GM23248 (cell line): ENCODE measurements at places on chromosomes 3 and 15.

- peak; percentile 72 for DNase-seq
Observed at GRCh38 chr3:193605876-193606275, 12.9 kb downstream of the OPA1 start.

- no peak for DNase-seq
Observed at GRCh38 chr15:87155771-87156170, 1076.1 kb downstream of the AGBL1 start.

DNA sequence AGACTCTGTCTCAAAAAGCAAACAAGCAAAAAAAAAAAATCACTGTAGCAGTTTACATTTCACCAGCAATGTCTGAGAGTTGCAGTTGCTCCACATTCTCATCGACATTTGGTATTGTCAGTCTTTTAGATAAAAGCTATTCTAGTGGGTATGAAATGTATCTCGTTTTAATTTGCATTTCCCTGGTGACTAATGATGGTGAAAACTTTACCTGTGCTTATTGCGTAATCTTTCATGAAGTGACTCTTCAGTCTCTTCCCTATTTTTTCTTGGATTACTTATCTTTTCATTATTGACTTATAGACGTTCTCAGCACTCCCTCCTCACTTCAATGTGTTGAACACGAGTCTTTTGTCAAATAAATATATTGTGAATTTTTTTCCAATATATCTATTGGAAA lies 37.2 kb upstream of the CLSTN2 start:
- DNase-seq: no peak

- DNase-seq: no peak
Observed at GRCh38 chr15:65175511-65175910, 9.6 kb downstream of the CLPX start.

DNA sequence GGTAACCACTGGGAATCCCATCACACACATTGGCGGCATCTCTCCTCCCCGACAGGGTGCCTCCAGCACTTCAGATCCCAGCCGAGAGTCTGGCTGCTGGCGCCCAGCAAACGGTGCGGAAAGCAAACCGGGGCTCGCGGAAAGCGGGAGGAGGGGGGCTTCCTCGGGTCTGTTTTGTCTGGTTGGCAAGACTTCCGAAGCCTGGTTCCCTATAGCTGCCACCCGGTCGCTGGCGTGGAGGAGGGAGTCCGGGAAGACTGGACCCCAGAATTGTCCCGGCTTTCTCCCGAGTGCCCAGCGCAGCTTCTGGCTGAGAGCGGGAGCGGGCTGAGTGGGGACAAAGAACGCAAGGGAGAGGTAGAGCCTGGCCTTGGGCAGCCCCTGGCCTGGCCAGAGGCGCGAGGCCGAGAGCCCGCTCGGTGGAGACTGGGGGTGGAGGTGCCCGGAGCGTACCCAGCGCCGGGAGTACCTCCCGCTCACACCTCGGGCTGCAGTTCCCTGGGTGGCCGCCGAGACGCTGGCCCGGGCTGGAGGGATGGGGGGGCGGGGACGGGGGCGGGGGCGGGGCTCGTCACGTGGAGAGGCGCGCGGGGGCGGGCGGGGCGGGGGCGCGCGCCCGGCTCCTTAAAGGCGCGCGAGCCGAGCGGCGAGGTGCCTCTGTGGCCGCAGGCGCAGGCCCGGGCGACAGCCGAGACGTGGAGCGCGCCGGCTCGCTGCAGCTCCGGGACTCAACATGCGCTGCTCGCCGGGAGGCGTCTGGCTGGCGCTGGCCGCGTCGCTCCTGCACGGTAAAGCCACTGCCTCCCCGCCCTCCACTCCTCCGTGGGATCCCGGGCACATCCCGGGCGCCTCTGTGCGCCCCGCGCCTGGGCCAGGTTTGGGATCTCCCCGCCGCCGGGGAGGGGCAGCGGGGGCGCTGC lies at the start of gene CHRNA7:
Gene CHRNA7 (plus strand): TSS at position 654 of the 920 bp plus-strand sequence. CDS start 80 bp downstream, at position 734.
- peak; percentile 51 for DNase-seq

GRCh38 chr3:148366743-148367410 lies 330.8 kb upstream of the AGTR1 start:
- DNase-seq: peak; percentile 55

GRCh38 chr15:95499397-95499796 lies 831.1 kb upstream of the NR2F2 start:
- no peak for DNase-seq

DNA sequence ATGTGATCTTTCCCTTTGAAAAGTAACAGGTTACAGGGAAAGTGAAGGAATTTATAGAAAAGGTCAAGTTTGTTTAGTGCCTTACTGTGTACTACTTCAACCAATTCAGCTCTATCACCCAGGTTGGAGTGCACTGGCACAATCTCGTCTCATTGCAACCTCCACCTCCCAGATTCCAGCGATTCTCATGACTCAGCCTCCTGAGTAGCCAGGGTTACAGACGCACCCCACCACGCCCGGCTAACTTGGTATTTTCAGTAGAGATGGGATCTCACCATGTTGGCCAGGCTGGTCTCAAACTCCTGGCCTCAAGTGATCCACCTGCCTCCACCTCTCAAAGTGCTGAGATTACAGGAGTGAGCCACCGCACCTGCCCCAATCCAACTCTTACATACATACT lies 279.7 kb downstream of the ZBTB20 start:
- DNase-seq: no peak

- peak; percentile 60 for DNase-seq
Observed at GRCh38 chr3:59469948-59470723, 420.3 kb upstream of the CFAP20DC start.

GRCh38 chr15:91022075-91022831 lies at the start of gene VPS33B:
TSS of gene VPS33B (minus strand) at chr15:91022594. CDS start at chr15:91022249, 345 bp downstream.
- peak; percentile 88 for DNase-seq

DNA sequence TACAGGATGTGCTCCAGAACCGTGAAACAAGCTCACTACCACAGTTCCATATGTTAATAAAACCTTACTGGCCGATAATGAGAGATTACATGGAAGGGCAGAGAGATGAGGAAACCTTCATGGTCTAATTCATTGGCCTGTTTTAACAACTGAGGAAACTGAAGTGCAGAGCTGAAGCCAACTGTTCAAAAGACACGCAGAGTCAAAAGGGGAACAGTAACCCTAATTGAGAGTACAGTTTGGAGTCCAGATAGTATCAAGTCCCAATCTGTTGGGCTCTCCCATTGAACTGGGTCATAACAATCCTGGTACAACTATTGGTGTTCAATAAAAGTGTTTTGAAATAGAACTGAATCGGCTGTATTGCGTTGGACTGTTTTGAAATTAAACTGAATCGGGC lies 69.6 kb downstream of the SLC12A8 start:
- DNase-seq: no peak

- DNase-seq: no peak
Observed at GRCh38 chr15:98758224-98758623, 109.9 kb downstream of the IGF1R start.

- no peak for DNase-seq
Observed at GRCh38 chr3:177057768-177058167, 139.5 kb downstream of the TBL1XR1 start.

- peak; percentile 47 for DNase-seq
Observed at GRCh38 chr15:45023659-45024225, 747 bp downstream of the SORD start.

GRCh38 chr15:45441036-45441435 lies 62.7 kb upstream of the GATM start:
- DNase-seq: no peak

DNA sequence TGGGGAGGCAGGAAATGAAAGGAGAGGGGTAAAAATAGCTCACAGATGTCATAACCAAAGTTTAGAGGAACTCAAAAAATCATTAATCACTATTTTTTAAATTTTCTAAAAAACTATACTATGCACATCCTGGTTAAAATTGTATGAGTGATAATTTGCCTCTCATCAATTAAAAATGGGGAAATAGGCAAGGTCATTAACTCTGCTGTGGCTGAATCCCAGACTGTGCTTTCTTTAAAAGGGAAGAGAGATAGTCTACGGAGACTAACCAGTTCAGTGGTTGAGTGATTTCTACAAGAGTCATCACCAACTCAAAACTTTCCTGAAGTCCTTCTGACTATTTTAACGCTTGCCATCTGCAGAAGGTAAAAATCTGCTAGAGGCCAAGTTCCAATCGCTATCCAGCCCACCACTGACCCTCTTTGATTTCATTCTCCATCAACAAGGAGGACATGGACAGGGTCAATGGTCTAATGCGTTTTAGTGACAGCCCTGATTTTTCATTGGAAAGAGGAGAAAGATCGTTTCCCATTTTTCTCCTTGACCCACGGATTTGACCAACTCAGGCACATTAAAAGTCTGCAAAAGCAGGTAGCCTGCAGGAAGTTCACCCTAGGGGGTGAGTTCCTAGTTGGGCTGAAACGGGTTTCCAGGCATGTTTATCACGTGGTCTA lies 850 bp downstream of the SUCLG2 start:
- DNase-seq: peak; percentile 51

DNA sequence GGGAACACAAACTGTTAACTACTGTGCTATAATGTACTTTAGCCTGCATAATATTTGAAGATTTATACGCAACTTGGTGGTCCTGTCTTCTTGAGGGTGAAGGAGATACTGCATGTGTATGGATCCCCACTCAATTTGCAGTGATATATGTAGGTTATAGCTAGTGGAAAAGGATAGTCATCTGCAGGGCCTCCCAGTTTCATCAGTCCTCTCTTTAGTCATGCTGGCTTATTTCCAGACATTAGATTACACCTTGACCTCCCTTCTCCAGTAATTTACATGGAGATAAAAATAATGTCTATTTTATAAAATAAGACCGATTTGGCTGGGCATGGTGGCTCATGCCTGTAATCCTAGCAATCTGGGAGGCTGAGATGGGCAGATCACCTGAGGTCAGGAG lies 3.7 kb downstream of the NR1D2 start:
- DNase-seq: peak; percentile 70

DNA sequence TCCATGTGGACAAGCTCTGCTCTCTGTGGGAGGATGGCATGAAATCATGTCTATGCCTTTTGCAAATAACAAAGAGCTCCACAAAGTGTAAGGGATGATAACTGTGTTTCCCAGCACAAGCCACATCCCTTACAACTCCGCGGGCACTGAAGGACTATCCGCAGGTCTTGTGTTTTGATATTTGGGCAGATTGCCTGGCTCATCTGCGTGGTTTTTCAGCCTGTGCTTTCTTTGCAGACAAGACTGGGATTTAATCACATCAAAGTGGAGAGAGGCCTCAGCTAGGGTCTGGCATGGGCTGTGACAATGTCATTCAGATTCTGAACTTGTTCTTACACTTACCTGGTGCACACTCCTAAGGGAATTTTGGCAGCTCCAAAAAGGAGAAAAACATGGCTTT lies 30.2 kb upstream of the CA12 start:
- DNase-seq: no peak

GRCh38 chr15:56982987-56983386 lies 64.5 kb downstream of the TCF12 start:
- no peak for DNase-seq

DNA sequence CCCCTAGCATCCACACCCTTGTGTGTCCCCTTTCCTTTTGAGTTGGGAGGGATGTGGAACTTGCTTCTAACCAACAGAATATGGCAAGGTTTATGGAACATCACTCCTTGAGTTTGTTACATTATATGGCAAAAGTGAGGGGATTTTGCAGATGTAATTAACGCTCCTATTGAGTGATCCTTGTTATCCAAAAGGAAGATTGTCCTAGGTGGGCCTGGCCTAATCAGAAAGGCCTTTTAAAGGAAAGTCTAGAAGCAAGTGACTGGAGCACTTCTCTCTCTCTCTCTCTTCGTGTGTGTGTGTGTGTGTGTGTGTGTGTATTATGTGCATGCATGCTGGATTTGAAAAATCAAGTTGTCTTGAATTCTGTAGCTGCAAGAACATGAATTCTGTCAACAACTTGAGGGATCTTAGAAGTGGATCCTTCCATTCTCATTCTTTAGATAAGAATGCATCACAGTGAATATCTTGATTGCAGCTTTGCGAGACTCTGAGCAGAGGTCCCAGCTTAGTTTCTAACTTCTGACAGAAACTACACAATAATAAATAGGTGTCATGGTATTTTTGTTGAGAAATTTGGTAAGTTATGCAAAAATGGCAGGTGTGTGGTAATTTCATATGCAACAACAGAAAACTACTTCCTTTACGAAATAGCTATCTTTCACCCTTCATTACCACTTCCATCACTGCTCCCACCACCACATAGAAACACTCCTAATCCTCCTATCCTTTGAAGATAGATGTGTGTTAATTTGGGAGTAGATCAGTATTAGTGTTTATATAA lies 360.9 kb upstream of the CBLB start:
- DNase-seq: no peak

- no peak for DNase-seq
Observed at GRCh38 chr3:157126365-157126764, 33.6 kb downstream of the CCNL1 start.

GRCh38 chr3:59425942-59426341 lies 376.1 kb upstream of the CFAP20DC start:
- DNase-seq: no peak

DNA sequence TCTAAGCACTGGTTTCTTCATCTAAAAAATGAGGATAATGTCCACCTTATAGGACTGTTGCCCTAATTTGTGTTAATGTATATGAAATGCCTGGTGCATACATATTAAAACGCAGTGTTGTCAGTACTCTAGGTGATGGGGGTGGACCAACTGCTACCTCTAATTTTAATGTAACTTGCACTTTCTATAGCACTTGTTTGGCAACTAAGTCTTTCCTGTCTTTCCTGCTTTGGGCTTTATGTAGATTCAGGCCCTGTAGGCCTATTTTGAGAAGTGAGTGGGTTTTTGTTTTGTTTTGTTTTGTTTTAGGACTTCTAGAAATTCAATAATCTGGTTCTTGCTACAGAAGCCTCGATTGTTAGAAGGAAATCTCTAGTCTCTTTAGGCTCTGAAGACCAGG lies 21.2 kb downstream of the SLC7A14 start:
- DNase-seq: no peak

DNA sequence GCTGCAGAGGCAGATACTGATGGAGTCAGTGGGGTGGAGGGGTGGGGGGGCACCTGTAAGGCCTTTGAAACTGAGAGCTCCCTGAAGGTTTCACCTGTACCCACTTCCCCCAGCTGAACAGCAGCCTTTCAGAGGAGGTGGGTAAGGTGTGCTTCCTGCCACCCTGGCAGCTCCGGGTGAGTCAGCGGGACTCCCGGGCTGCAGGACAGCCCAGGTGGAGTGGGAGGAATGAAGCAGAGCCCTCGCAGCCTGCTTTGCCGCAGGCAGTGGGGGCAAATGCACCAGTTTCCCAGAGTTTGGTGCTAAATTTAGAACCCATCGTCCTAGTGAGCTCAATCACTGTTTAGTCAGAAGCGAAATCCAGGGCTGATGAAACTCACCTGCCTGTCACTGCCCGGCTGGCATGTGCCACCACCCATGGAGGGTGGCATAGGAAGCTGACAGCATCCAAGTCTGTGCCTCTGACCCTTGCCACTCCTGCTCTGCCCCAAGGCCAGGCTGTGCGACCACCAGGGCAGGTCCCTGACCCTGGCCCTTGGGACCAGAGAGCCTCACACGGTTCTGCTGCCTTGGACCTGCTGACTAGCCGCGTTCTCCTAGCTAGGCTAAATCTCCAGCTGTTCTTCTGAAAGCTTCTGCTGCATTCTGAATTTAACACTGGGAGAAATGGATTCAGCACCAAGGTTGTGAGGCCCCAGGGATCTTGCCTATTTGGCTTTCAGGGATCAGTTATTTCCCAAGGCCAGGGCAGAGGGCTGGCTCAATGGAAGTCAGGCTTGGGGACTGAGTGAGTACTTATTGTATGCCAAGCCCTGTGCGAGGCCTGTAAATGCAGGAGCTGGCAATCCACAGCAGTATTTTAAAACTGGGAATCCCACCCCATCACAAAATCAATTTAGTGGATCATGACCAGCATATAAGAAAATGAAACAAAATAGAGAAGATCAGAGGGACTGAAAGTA lies 67.3 kb upstream of the RASGRF1 start:
- DNase-seq: no peak

GRCh38 chr3:133464573-133464972 lies 64.7 kb downstream of the BFSP2 start:
- peak; percentile 73 for DNase-seq
